ENCODE measurements at places on chromosomes 11 and 22.

- DNase-seq: no peak
These were observed 147.4 kb upstream of the SNX19 start for GRCh38 chr11:131063638-131064037.

GRCh38 chr11:121106812-121107211, 5.8 kb downstream of the TECTA start:
- no peak for DNase-seq

GRCh38 chr11:16136792-16137390, 219.5 kb downstream of the SOX6 start:
- no peak for DNase-seq

DNA sequence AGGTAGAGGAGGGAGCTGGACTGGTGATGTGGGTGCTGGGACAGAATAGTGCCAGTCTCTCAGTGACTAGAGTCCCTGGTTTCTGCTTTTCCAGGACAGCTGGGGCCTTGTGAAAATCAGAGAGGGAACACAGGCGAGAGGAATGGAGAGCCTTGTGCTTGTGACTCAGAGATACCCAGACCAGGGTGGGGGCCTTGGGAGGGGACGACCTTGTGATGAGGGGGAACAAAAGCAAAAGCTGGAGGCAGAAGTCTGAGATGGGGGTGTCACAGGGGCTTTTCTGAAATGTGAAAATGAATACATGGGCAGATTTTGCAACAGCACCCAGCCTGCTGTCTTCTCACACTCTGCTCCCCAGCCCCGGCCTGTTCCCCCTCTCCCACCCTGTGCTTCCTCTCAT, 3.4 kb upstream of the NR1H3 start:
- DNase-seq: no peak

- DNase-seq: no peak
These were observed 939 bp downstream of the ALX4 start for GRCh38 chr11:44308923-44309477.

- no peak for DNase-seq
These were observed 177.4 kb downstream of the SBF2 start for GRCh38 chr11:10116588-10116987.

DNA sequence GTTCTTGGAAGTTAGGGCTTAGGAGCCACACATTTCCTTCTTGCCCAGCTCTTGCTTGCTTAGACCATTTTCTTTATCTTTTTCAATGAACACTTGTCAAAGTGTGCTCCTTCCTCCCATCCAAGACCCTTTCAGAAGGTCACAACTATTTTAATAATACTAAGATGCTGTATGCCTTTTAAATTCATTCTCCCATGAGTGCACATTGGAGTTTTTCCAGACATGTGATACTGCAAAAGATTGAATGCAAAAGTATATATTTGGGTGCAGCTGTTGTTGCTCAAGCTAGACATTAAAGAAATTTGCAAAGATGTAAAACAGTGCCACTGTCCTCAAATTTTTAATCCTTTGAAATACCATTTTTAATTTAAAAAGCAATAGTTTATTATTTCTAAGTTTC, 69.3 kb upstream of the TNRC6B start:
- DNase-seq: no peak
